ENCODE measurements at places on chromosomes 7 and 10.

DNA sequence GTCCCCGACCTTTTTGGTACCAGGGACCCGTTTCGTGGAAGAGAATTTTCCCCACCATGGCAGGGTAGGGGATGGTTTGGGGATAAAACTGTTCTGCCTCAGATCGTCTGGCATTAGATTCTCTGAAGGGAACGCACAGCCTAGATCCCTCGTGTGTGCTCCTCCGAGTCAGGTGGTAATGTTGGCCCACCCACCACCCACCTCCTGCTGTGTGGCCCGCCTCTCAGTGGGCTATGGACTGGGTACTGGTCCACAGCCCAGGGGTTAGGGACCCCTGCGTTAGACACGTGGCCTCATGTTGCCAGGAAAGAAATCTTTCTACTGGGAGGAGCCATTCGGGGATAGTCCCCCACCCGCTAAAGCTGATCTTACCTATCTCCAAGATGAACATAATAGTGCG lies 27.0 kb downstream of the PFKFB3 start:
- DNase-seq, result no peak

GRCh38 chr7:38751416-38751815 lies 120.2 kb upstream of the AMPH start:
- no peak for DNase-seq

DNA sequence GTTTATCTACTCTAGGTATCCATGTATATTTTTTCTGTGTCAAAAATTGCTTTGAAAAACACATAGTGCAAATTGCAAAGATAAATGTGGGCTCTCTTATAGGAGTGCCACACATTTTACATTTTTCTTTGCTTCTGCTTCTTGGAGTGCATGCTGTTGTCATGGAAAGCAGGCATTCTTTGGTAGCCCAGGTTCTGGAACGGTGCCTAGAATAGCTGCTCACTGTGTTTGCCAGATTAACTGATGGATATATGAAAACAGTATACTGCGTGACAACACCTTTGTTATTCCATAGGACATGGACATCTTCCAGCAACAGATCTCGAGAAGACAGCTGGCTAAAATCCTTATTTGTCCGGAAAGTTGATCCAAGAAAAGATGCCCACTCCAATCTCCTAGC lies 13.4 kb downstream of the NIPSNAP2 start:
- peak; percentile 64 for DNase-seq

DNA sequence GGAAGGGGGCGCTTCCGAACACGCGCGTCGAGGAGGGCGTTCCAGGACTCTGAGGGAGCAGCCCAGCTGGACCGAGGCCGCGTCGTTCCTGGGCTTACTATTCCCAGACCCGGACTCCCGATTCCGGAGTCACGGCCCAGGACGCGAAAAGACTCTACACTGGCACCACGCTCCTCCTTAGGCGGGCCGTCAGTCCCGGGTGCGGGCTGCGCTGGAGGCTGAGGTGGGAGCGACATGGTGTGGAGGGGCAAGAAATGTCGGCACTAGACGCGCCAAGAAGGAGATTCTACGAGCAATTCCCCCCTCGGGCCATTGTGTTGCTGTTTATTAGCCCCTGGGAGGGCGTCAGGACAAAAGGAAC lies 584 bp upstream of the RUNDC3B start:
- no peak for DNase-seq

GRCh38 chr10:80518143-80518806 lies 19.4 kb upstream of the SH2D4B start:
- no peak for DNase-seq

GRCh38 chr10:28581916-28582315 lies 49.0 kb downstream of the WAC start:
- no peak for DNase-seq

GRCh38 chr10:130017631-130018022 lies 53.6 kb upstream of the EBF3 start:
- no peak for DNase-seq

DNA sequence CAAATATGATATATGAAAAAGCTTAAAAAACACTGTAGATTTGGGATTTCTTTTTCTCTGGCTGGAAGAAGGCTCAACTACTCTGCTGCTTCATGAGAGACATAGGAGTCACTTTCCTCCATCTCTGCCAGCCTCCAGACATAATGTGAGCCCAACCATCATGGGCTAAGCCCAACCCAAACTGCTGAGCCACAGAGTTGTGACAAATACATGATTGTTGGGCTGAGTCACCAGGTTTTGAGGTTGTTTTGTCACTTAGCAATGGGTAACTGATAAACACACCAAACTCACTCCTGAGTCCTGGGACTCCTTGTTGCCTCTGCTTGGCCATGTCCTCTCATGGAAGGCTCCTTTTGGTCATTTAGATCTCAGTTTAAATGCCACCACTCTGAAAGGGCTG lies 381.8 kb upstream of the FZD8 start:
- no peak for DNase-seq

- no peak for DNase-seq
Observed at GRCh38 chr7:137954614-137955013, 47.3 kb downstream of the CREB3L2 start.

DNA sequence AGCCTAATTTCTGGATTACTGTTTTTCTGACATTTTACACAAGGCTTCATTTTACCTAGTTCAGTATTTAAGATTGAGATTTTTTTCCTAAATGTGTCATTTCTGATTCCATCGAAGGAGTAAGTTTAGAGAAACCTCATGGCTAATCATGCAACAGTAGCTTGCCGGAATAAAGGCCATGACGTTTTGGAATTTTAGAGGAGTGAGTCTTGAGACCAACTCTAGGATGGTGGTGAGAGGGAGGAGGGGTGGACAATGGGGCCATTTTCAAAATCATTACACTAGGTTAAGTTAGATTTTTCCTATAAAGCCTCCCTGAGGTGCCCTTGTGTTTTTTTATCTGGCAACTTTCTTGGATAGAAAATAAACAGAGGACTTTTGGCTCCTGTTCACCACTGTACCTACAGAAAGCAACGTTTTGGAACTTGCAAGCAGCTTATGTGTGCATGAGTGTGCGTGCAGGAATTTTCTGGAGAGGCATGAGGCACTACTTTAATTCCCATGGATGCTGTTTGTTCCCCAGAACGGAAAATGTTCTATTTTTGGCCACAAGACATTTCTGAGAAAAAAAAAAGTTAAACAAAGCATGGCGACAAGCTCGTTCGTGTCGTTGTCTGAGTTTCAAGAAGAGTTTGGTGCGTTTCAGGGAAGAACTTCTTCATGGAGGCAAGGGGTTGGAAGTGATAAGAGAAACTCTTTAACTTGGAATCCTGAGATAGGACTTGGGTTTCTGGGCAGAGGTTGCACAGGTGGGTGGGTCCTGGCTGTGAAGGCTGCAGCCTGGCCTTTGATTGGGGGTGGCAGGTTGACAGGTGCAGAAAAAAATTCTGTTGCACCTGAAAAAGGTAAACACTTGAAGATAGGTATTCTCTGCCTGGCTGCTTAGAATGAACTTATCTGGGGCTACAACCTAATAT lies 178.1 kb downstream of the PTEN start:
- DNase-seq, result no peak

DNA sequence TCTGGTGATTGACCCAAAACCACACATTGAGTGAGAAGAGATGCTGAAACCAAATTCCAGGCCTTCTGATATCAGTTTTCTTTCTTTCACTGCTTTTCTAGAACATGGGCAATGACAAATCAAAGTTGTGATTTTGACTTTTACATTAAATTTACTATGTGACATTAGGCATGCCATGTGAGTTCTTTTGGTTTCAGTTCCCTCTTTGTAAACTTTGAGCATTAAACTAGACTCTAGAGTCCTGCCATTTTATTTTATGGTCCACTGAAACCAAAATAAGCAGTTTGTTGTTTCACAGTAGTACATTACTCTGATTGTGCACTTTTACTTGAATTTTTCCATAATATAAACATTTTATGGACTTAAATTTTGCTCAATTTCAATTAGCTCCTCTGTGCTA lies 381.1 kb upstream of the SEMA3D start:
- no peak for DNase-seq

- DNase-seq, result peak; percentile 46
Observed at GRCh38 chr10:62384057-62384446, 9.9 kb downstream of the ZNF365 start.

DNA sequence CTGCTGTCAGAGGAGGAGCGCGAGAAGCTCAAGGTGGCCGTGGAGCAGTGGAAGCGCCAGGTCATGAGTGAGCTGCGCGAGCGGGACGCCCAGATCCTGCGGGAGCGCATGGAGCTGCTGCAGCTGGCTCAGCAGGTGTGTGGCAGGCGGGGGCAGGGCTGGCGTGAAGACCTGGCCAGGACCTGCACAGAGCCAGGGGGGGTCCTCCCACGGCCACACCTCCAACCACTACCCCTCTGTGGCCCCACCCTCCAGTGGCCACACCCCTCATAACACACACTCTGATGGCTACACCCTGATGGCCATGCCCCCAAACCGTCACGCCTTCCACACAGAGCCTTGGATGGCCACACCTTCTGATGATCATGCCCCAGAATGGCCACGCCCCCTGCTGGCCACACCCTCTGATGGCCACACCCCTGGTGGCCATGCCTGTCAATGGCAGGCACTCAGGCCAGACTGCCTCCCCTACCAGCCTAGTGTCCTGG lies 23.4 kb upstream of the DPYSL4 start:
- peak; percentile 85 for DNase-seq

DNA sequence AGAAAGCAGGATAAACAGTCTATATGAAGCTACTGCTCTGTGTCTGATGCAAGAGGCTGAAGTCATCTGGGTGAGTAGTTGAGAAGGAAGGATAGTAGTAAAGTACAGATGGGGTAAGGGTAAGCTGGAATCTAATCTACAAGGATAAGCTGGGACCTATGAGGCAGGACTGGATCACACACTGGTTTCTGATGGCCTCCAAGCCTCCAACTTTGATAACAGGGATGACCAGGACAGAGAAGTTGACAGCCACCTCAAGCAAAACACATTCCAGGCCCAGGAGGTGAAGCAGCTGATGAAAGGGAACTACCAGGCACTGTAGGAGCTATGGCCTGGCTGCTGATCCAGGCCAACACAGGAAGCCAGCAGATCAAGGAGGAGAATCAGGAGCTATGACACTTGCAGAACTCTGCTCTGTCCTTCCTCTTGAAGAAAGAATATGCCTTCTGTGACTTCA lies 278.1 kb upstream of the TMEM229A start:
- no peak for DNase-seq

GRCh38 chr10:47253030-47253637 lies 46.9 kb upstream of the GDF10 start:
- DNase-seq, result no peak

- DNase-seq, result no peak
Observed at GRCh38 chr7:144474363-144474762, 70.9 kb upstream of the NOBOX start.

DNA sequence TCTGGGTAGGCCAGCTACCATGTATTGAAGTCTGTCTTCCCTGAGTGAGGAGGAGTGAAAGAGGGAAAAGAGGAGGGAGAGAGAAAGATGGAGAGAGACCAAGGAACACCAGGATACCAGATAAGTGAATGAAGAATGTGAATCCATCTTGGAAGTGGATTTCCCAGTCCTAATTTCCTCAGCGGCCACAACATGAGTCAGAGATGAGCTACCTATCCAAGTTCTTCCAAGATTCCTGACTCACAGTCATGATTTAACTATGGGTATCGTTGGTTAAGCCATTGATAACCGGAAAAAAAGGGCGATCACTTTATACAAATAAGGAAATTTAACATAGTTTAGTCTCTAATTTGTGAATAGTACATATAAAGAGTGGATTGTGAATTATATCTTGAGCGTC lies 561.8 kb downstream of the ATRNL1 start:
- DNase-seq, result no peak

- DNase-seq, result no peak
Observed at GRCh38 chr10:112363696-112364688, 9.9 kb upstream of the ACSL5 start.

DNA sequence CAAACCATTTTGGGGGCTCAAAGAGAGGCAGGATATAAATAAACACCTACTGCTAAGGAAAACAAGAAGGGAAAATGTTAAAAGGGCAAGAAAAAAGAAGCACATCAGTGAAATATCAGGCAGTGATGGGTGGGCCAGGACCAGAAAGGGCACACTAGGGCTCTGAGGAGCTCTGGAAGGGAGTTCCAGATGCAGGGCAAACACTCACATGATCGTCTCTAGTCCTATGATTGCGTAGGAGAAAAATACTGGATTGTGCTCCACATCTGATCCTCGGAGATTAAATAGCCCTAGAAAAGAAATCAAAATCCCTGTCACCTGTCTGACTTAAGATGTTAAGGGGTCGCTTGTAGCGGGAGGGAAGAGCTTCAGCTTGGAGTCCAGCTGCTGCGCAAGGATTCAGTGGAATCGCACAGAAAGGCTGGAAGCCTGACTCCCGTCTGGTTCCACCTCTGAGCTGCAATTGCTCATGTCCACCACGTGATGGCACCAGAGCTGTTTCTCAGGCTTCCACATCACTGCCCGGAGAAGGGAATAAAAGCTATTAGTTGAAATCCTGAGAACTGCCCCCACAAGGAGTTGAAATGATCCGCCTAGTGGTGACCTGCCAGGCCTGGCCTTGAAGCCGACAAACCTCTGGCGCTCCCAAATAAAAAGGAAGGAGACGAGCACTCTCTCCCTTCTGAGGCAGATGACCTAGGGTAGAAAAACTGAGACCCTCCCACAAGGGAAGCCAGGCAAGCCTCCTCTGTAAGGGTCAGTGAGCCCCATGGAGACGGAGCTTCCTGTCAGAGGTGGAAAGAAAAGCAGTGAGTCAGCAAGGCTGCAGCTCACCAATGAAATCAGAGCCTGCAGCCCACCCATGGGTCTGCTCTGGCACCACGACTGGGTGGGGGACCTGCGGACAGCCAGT lies 39.2 kb downstream of the XPNPEP1 start:
- peak; percentile 92 for DNase-seq

DNA sequence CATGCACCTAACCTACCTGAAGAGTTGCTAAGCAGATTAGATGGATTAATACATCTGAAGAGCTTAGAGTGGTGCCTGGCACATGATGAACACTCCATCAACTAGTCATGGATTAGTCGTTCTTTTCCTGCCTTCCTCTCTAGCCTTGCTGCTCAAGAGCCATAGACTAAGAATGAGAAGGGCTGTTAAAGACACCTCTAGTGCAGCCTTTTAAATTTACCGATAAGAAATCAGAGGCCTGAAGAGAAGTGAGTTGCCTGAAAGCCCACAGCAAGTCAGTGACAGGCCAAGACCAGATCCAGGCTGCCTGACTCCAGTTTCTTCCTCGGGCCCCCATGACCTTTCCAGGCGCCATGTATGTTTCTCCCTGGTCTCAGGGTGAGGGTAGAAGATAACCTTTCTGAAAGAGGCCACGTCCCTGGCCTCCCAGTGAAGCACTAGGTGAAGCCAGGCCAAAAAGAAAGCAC lies 6.5 kb downstream of the TSPAN15 start:
- DNase-seq, result no peak

GRCh38 chr10:97196223-97197029 lies 10.7 kb upstream of the SLIT1 start:
- DNase-seq, result peak; percentile 95

GRCh38 chr7:46649876-46650275 lies 728.8 kb upstream of the IGFBP3 start:
- DNase-seq, result no peak

DNA sequence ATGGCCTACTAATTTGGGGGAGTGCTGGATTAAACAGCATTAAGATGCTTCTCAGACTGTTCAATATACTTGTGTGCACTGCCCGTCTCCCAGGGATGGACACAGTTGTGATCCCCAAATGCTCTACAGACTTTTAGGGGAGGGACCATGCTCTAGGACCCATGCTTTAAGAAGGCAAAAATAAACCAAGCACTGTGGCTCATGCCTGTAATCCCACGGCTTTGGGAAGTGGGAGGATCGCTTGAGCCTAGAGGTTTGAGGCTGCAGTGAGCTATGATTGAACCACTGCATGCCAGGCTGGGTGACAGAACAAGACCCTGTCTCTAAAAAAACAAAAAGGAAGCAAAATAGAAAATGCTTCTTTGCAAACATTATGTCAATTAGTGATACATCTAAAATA lies 102.6 kb downstream of the VOPP1 start:
- DNase-seq, result no peak

GRCh38 chr10:97498841-97499560 lies at the start of gene UBTD1:
Gene UBTD1 (plus strand): TSS chr10:97498924. CDS start chr10:97499204, 280 bp downstream.
- peak; percentile 16 for DNase-seq

Data from hematopoietic multipotent progenitor cell treated with erythropoietin and hydrocortisone succinate and interleukin-3 and kit ligand, for 6 days (in vitro differentiated cells).